ENCODE measurements at places on chromosomes 6 and 20.

- DNase-seq: no peak
These were observed 13.2 kb upstream of the SERPINB9 start for GRCh38 chr6:2916158-2916925.

GRCh38 chr6:170446841-170447560 lies 106.1 kb downstream of the PSMB1 start:
- no peak for DNase-seq

GRCh38 chr6:141986457-141986856 lies 146.3 kb upstream of the GJE1 start:
- DNase-seq: no peak

GRCh38 chr20:47659904-47660601 lies 125.2 kb downstream of the SULF2 start:
- DNase-seq: no peak

GRCh38 chr6:105618247-105618646 lies 215.4 kb upstream of the PREP start:
- no peak for DNase-seq

DNA sequence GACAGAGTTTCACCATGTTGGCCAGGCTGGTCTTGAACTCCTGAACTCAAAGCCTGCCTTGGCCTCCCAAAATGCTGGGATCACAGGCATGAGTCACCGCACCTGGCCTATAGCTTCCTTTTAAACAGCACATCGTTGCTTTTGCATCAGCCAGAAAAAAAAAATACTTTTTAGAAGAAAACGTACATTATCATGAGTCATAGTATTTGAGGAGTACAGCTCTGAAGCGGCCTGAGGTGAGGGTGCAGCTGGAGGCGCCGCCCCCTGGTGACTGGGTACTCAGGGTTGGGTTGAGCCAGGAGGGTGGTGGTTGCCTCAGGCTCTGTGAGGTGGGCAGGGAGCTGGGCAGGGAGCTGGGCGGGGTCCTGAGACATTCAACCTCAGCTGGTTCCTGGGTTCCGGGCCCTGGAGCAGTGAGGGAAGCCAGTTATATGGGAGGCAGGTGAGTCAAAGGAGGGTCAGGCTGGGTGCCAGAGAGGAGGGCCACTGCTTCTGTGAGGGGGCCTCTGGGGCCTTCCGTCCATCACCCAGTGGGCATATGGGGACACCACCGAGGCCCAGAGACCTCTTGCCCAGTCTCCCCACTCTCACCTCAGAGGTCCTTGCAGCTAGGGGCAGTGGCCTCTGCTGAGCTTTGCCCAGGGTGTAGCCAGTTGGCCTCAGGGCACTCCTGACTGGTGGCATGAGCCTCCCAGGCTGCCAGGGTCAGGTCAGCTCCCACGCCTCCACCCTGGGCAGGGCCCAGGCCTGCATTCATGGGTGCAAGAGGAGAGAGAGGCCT lies 11.7 kb upstream of the ID1 start:
- DNase-seq: no peak

DNA sequence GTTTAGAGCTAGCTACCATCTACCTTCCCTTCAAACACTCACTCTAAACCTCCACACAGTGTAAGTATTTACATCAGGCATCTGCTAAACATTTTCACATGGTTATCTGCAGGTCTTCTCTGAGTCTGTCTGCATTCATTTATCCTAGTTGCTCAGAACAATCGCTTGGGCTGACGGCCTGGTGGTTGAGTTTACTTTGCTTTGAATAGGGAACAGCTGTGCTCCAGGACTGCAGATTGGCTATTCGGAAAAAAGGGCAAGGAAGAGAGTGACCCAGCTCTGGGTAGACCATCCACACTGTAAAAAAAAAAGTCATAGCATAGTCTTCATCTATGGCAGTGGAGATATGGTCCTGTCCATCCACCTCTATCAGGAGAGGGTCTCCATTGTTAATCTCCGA lies 115.3 kb upstream of the ESR1 start:
- no peak for DNase-seq

DNA sequence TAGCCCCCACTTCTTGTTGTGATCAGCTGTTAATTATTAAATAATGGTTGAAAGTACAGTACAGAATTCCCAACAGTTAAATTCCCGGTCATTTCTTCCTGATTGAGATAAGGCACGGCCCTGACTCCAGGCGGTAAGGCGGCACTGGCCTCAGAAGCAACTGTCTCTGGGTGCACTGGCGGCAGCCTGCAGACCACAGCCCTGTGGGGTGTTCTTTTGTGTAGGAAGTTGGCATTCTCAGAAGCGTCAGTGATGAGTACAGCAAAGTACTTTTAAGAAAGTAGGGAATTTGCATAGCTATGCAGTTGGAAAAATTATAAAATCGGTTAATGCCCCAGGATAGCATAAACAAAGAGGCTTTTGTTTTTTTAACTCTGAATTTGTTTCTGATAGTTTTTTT lies 50.5 kb downstream of the SAMD5 start:
- DNase-seq: no peak

GRCh38 chr6:116894669-116895068 lies 17.6 kb downstream of the RFX6 start:
- DNase-seq: no peak

DNA sequence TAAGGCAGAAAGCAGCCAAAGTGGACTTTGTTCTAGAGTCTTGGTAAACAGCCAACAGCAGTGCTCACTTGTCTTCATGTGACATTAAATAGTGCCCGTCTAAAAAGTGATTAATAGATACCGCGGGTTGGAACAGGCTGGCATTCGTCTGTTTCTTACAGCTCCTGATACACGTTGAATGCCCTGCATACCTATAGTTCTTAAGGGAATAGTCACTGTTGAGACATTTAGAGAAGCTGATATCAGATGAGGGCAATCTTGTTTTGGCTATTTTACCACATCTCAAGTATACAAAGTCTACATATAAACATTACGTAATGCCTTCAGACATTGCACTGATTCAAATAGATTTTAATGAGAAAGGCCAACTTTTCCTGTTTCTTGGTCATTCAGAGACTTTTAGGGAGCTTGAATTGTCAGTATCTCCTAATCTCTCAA lies 374.9 kb upstream of the FLRT3 start:
- DNase-seq: no peak

DNA sequence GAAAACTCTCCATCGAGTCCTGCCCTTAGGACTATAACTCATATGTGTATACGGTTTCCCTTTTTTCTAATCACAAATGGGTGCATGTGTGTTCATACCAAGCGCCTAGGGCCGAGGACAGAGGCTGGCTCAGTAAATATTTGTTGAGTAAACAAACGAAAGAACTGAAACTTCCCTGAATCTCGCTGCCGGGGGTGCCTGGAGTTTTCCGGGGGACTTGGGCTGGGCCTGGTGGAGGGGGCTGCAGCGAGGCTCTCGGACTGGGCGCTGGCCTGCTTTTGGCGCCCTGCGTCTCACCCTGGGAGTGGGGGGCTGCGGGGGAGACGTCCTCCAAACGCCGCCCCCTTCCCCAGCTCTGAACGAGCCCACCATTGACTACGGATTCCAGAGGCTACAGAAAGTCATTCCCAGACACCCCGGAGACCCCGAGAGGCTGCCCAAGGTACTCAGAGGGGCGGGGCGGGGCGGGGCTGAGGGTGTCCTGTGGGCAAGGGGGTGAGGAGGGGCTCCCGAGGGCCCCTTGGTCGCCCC lies 49.0 kb downstream of the CPXM1 start:
- no peak for DNase-seq

GRCh38 chr20:54131675-54132611 lies 41.8 kb downstream of the CYP24A1 start:
- DNase-seq: no peak

DNA sequence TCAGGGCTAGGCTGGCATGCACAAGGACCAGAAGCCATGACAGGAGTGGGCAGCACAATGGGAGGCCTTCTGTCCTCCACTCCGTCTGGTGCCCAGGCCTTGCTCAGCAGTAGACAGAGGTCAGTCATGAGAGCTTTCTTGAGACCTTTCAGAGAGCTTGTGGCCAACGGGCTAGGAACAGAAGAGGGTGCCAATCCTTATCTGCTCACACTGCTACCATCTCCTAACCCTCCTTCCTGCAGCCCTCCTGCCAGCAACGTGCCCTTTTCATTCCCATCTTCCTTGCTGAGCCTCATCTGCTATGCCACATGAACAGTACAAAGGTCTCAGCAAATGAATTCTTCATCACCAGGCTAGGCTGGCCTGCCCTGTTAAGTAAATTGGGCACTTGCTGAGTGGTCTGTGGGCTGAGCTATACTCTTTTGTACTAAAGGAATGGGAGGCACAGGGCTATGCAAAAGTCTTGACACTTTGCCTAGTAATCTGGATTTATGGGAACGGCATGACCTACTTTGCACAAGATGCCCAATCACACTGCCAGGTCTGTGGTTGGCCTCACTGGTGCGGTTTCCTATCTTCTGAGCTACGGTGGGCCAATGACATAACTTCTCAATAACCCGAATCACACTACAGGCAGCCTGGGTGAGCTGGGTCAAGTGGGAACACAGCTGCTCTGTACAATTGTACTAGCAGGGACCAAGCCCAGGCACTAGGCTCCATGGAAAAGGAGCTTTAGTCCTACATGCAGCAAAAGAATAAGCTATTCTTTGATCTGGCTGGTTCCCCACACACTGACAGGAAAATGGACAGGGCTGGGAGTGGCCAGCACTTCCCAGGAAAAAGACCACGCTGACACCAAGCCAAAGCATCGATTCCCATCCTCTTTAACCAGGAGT lies 47.8 kb downstream of the ELOVL5 start:
- no peak for DNase-seq

- no peak for DNase-seq
These were observed 62.1 kb downstream of the NOL4L start for GRCh38 chr20:32522776-32523612.

DNA sequence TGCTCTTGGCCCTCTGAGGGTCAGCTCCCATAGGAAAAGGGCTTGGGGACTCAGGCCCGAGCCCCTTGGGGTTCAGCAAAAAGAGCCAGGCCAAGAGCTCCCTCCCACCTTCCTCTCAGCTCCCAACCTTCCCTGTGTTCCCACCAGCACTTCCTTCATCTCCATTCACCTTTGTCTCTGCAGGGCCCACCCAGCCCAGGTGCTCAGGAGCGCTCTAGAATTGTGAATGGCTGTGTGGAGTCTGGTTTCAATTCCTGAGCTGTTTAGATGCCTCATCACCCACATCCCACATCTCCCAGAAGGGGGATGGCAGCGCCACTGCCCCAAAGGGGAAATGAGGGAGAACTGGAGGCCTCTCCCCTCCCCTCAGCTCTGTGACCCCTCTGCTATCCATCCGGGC lies 7.7 kb downstream of the GRM4 start:
- no peak for DNase-seq

GRCh38 chr6:157240059-157240959 lies 83.0 kb downstream of the TMEM242 start:
- no peak for DNase-seq

DNA sequence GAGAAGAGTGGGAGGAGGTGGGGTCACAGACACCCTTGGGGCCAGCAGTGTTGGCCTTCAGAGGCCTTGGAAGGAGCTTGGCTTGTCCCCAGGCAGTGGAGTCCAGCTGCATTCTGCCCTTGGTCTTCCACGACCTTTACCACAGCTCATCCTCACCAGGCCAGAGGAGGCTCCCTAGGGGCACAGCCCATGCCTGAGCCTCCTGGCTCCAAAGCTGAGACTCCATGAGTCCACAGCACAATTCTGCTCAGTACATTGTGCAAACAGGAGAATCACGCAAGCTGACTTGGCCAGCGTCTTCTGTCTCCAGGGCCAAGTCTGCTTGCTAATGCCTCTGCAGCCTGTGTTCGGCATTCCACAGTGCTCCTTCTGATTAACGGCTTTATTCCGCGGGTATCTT lies 337.2 kb downstream of the SMOC2 start:
- no peak for DNase-seq

DNA sequence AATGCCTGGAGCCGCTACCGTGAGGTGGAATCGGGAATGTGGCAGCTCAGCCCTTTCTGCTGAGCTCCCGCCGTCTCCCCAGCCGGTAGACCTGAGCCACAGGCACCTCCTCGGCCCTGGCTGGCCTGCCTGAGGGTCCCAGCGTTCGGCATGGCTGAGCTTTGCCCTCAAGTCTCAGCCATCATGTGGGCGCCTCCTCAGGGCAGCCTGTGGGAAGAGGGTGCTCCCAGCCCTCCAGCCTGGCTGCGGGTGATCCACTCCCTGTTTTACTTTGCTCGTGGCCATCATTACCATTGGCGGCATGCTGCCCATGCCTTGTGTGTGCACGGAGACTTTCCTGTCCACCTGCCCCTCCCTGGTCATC lies 329.7 kb downstream of the CDH4 start:
- no peak for DNase-seq

- no peak for DNase-seq
These were observed 48.7 kb upstream of the SRPK1 start for GRCh38 chr6:35969646-35970045.

Data from GM06990 (cell line).